ENCODE measurements at places on chromosomes 4 and X.

DNA sequence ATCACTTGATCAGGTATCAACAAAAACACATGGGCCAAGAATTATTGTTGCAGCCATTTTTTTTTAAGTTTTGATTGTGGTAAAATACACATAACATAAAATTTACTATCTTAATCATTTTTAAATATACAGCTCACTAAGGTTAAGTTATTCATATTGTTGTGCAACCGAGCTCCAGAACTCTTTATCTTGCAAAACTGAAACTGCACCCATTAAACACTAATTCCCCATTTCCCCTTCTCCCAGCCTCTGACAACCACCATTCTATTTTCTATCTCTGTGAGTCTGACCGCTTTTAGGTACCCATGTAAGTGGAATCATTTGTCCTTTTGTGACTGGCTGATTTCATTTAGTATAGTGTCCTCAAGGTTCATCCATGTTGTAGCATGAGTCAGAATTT, 126.2 kb upstream of the NDP start:
- no peak for DNase-seq

DNA sequence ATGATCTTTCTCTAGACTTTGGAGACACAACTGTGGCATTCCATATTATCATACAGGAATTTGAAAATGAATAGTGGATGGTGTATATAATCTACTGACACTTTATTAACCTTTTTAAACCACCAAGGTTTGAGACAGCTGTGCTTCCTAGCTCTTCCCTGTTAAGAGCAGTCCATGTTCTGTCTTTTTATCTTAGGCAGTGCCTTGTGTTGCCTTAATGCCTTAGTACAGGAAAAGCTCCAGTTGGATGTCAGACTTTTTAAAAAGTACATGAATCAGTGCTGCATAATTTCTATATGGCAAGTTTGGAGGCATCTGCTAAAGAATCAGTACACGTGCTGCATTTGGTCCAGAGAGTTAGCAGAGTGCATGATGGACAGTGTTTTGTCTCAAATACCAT, 45.1 kb downstream of the OCRL start:
- no peak for DNase-seq

- DNase-seq = no peak
Measured at GRCh38 chr4:61376301-61376700, 176.2 kb downstream of the ADGRL3 start.

- DNase-seq = no peak
Measured at GRCh38 chr4:88109123-88109881, 49.1 kb downstream of the ABCG2 start.

- no peak for DNase-seq
Measured at GRCh38 chr4:96103086-96103485, 263.2 kb downstream of the PDHA2 start.

GRCh38 chrX:111095974-111096895, at the start of gene PAK3:
Gene PAK3 (plus strand): TSS chrX:111096191. CDS start chrX:111123104, 26,913 bp downstream.
- peak; percentile 68 for DNase-seq

Measured in NCI-H526 (cell line).